ENCODE measurements at places on chromosomes 13 and 19.

- DNase-seq: no peak
Observed at GRCh38 chr19:3024870-3025548, 4.1 kb downstream of the TLE2 start.

GRCh38 chr13:32409001-32409313 lies 19.0 kb downstream of the N4BP2L1 start:
- no peak for DNase-seq

- DNase-seq: no peak
Observed at GRCh38 chr13:37207691-37208451, 102.4 kb upstream of the CSNK1A1L start.

- no peak for DNase-seq
Observed at GRCh38 chr13:101092985-101093384, 323.3 kb downstream of the NALCN start.

DNA sequence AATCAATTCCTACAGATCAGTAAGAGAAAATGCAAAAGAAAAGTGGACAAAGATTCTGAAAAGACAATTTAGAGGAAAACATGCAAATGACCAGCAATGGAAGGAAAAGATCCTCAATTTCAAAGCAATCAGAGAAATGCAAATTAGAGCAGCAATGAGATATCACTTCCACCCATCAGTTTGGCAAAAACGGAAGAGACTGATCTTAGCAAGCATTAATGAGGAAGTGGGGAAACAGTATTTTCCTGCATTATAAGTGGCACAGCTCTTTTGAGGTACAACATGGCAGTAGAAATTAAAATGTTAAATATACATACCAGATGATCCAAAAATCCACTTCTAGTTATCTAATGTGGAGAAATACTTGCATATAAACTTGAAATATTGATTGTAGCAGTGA lies 69.1 kb upstream of the SLC7A1 start:
- no peak for DNase-seq

Data from right lobe of liver (tissue), 6 donors.